ENCODE measurements at places on chromosomes 4 and X. TPM values are rescaled to one million over a fixed set of nuclear protein-coding genes. Genes with fewer than 3 reads are reported as not detected.
A peak's percentile ranks its signal among the peaks of the same experiment; 100 is the strongest.

- H3K27ac ChIP-seq = no peak overlapping the region
- H3K36me3 ChIP-seq = no peaks in the 10 kb centered on the region
- H3K27me3 ChIP-seq = no peaks in the 10 kb centered on the region
- no peak for DNase-seq
- no peaks in the 10 kb centered on the region for H3K4me1 ChIP-seq
- H3K4me3 ChIP-seq = no peak overlapping the region
Observed at GRCh38 chrX:137916090-137916746, 350.3 kb downstream of the ZIC3 start.

The HAND2 gene
- not detected for total RNA-seq

GRCh38 chr4:8761167-8761823 is 110.3 kb downstream of the HMX1 start:
- no peak overlapping the region for H3K27ac ChIP-seq
- no peaks in the 10 kb centered on the region for H3K36me3 ChIP-seq
- DNase-seq = no peak
- no peak overlapping the region for H3K4me3 ChIP-seq
- no peaks in the 10 kb centered on the region for H3K27me3 ChIP-seq
- H3K4me1 ChIP-seq = no peaks in the 10 kb centered on the region

- no peak overlapping the region for H3K4me3 ChIP-seq
- H3K27me3 ChIP-seq = peaks cover 15% of the 10 kb centered on the region
- H3K4me1 ChIP-seq = no peaks in the 10 kb centered on the region
Observed at GRCh38 chr4:53490965-53491622, 100.2 kb downstream of the LNX1 start.

The IL2RG gene
- 637 TPM for total RNA-seq

GRCh38 chr4:10074076-10074766 is 42.4 kb downstream of the WDR1 start:
- no peak overlapping the region for H3K4me3 ChIP-seq
- H3K27me3 ChIP-seq = no peaks in the 10 kb centered on the region
- peaks cover 78% of the 10 kb centered on the region for H3K36me3 ChIP-seq
- no peak for DNase-seq
- no peaks in the 10 kb centered on the region for H3K4me1 ChIP-seq
- peak overlapping the region; percentile 19 for H3K27ac ChIP-seq

DNA sequence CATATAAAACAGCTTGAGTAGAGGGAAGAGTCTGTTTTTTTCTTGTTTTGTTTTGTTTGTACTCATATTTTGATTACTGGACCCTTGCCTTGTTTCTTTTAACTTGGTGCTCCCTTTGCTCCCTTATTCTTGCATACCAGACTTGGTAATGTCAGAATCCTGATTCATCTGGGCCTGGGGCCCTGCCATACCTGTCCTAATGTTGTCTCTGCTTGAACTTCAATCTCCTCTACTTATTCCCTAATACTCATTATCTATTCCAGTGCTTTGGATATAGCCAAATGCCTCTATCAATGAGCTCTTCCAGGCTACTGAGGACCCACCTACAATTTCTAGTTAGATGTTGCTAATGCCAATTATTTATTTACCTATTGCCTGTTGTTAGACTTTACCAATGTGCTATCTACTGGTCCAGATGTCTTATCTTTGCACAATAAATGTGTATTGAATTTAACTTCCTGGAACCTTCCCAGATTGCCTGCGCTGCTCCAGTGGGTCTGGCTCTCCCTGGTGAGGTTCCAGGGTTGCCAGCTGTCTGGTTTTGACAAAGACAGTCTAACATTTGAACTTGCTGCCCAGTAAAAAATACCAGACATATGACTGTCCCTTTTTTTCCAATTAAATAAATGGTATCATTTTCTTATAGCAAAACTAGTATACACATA is 64.4 kb upstream of the ACSL4 start:
- H3K36me3 ChIP-seq = no peaks in the 10 kb centered on the region
- no peak for DNase-seq
- no peak overlapping the region for H3K27ac ChIP-seq
- peaks cover 2% of the 10 kb centered on the region for H3K4me1 ChIP-seq

The ATP8A1 gene
- total RNA-seq = 18.7 TPM

GRCh38 chr4:36651253-36651652 is 369.8 kb downstream of the DTHD1 start:
- H3K27me3 ChIP-seq = peaks cover 1% of the 10 kb centered on the region
- DNase-seq = peak; percentile 22
- no peak overlapping the region for H3K4me3 ChIP-seq
- no peaks in the 10 kb centered on the region for H3K36me3 ChIP-seq
- no peak overlapping the region for H3K27ac ChIP-seq

DNA sequence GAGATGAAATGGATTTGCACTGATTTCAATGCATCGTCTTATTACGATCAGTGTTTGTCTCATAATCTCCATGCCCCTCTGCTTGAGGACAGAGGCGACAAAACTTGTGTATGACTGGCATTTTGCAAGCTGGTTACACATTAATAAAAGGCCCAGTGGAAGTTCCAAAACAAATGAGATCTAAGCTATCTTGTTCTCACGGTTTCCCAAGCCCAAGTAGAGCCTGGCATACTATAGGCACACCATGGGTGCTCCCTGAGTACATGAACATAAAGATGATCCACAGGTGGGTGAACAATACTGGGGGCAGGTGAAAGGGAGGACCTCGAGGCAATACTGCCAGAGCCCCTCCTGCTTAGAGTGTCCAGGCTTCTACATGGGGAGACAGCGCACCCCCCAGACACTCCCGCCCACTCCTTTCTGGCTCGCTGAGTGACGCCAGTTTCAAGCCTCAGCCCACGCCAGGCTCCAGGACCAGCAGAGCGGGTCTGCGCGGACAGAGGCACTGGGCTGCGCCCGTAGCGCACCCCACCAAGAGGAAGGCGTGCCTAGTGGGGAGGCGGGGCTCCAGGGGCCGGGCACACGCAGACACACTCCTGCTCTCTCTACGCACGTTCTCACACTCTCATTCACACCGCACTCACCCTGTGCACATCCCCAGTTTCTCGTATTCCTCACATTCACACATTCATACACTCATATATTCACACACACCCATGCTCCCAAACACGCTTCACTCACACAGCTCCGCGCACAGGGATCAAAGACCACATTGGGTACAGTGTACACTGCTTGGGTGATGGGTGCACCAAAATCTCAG is 8.9 kb upstream of the GSX2 start:
- DNase-seq = no peak
- H3K27me3 ChIP-seq = peaks cover 72% of the 10 kb centered on the region
- H3K4me1 ChIP-seq = peaks cover 17% of the 10 kb centered on the region
- H3K36me3 ChIP-seq = peaks cover 4% of the 10 kb centered on the region
- H3K27ac ChIP-seq = no peak overlapping the region

- no peak overlapping the region for H3K4me3 ChIP-seq
- no peak for DNase-seq
- H3K27ac ChIP-seq = peak overlapping the region; percentile 58
- H3K4me1 ChIP-seq = peaks cover 44% of the 10 kb centered on the region
Observed at GRCh38 chr4:184396570-184397515, 77.5 kb downstream of the IRF2 start.

- no peak overlapping the region for H3K27ac ChIP-seq
- no peak for DNase-seq
- no peaks in the 10 kb centered on the region for H3K27me3 ChIP-seq
- H3K4me1 ChIP-seq = peaks cover 4% of the 10 kb centered on the region
- H3K4me3 ChIP-seq = no peak overlapping the region
Observed at GRCh38 chrX:101257448-101258258, 33.5 kb downstream of the TAF7L start.

- H3K4me3 ChIP-seq = peak overlapping the region; percentile 72
- peaks cover 43% of the 10 kb centered on the region for H3K4me1 ChIP-seq
Observed at GRCh38 chrX:9462456-9462855, 2.4 kb upstream of the TBL1X start.

The EVC gene
- 4.7 TPM for total RNA-seq

The VCX3B gene
- not detected for total RNA-seq

The RS1 gene
- total RNA-seq = not detected

The LUZP4 gene
- total RNA-seq = not detected

DNA sequence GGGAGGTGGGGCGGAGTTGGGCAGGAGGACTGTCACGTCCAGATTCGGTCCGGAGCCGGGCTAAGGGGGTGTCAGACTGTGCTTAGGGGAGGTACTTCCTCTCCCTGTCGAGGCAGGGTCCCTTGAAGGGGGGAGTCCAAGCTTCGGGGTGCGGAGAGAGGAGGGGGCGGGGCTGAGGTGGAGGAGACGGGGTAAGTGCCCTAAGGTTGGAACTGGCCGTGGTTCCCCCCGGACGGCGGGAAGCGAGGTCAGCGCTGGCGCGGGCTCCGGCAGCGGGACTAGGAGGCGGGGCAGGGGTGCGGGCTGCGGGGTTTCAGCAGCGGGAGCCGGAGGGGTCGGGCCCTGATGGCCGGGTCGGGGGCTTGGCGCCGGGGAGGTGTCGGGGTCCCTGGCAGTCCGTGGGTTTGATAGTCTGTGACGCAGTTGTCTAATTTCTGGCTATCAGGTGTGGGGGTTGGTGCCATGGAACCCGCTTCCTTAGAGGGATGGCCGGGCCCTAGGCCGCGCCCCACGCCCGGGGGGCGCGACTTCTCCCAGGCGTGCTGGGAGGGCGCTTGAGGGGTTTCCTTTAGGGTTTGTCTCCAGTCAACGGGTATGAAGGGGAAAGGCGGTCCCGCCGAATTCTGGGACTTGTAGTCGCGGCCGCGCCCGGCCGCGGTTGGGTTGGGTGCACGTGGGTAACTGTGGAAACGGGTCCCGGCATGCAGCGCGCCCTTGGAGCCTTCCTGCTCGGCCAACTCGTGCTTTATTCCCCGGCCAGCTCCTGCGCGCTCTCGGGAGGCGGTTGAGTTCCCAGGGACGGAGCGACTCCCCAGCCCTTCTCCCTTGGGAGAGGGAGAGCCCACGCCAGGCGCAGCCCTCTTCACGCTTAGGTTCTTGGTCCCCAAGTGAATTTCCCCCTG is 1.5 kb downstream of the DCUN1D4 start:
- H3K4me1 ChIP-seq = peaks cover 20% of the 10 kb centered on the region
- peak overlapping the region; percentile 90 for H3K4me3 ChIP-seq
- no peaks in the 10 kb centered on the region for H3K27me3 ChIP-seq

- no peaks in the 10 kb centered on the region for H3K36me3 ChIP-seq
- no peaks in the 10 kb centered on the region for H3K4me1 ChIP-seq
- no peak overlapping the region for H3K27ac ChIP-seq
- no peak for DNase-seq
- H3K27me3 ChIP-seq = peaks cover 2% of the 10 kb centered on the region
Observed at GRCh38 chr4:95124906-95125504, 367.2 kb downstream of the BMPR1B start.

- no peaks in the 10 kb centered on the region for H3K27me3 ChIP-seq
- H3K4me1 ChIP-seq = peaks cover 16% of the 10 kb centered on the region
- H3K27ac ChIP-seq = no peak overlapping the region
Observed at GRCh38 chrX:153938226-153938786, 3.5 kb upstream of the NAA10 start.

The GYPA gene
- not detected for total RNA-seq

The UGT2B7 gene
- not detected for total RNA-seq

- peaks cover 2% of the 10 kb centered on the region for H3K36me3 ChIP-seq
- no peak overlapping the region for H3K4me3 ChIP-seq
- H3K27ac ChIP-seq = no peak overlapping the region
- H3K27me3 ChIP-seq = peaks cover 12% of the 10 kb centered on the region
Observed at GRCh38 chr4:2785613-2786012, 7.3 kb upstream of the SH3BP2 start.

The PPP2R2C gene
- not detected for total RNA-seq

The NAAA gene
- total RNA-seq = 39.3 TPM

- peak overlapping the region; percentile 36 for H3K27ac ChIP-seq
- H3K4me1 ChIP-seq = peaks cover 75% of the 10 kb centered on the region
- no peak overlapping the region for H3K4me3 ChIP-seq
- DNase-seq = no peak
- H3K36me3 ChIP-seq = peaks cover 57% of the 10 kb centered on the region
Observed at GRCh38 chr4:99821918-99822503, 5.4 kb downstream of the DAPP1 start.

The MFAP3L gene
- total RNA-seq = 0.25 TPM

- H3K27ac ChIP-seq = no peak overlapping the region
- H3K27me3 ChIP-seq = no peaks in the 10 kb centered on the region
- DNase-seq = no peak
- no peak overlapping the region for H3K4me3 ChIP-seq
Observed at GRCh38 chrX:10507181-10507580, 113.2 kb downstream of the MID1 start.

DNA sequence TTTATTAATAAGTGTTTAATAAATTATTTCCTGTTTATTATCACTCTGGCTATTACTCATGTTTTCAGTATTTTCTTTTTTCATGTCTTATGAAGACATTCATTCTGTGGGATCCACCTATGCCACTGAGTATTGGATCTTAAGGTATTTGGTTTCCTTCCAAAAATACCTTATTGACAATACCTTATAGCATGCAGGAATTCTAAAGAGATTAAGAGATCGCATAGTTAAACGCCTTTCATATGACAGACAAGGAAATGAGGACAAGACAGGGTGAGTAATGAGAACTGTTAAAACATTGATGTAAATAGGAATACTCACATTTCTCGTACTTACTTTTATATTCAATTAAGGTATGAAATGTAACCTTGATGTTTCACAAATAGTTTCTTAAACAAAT is 38.2 kb upstream of the TMPRSS11B start:
- no peaks in the 10 kb centered on the region for H3K36me3 ChIP-seq
- no peaks in the 10 kb centered on the region for H3K4me1 ChIP-seq
- H3K4me3 ChIP-seq = no peak overlapping the region

The FOXR2 gene
- total RNA-seq = not detected

The NSD2 gene
- 248 TPM for total RNA-seq

The MGAT4D gene
- not detected for total RNA-seq

GRCh38 chrX:45381366-45381765 is 180.7 kb upstream of the DIPK2B start:
- H3K4me3 ChIP-seq = no peak overlapping the region
- no peaks in the 10 kb centered on the region for H3K36me3 ChIP-seq
- no peak overlapping the region for H3K27ac ChIP-seq
- no peaks in the 10 kb centered on the region for H3K4me1 ChIP-seq

DNA sequence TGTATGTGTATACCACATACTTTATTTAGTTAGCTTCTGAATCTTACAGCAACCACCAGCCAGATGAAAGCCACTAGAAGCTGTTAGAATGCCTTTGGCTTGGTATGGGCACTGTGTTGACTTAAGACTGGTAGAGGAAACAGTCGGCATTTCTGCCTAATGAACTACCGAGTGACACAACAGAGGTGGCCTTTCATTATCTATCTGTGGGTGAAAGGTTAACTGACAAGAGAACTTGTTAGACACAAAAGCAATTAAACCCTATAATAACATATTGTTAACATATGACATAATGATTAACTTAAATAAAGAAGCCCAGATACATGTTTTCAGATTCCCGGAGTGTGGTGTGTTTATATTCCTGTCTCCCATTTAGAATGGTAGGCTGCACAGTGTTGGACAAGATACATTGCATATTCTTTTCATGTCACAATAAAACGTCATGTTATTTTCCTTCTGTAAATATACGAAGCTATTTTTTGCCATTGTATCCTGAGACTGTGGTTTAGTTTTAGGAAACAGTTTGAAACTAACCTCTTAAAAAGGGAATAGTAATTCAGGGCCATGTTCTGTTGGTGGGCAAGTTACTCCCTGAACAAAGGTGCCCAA is 181.5 kb downstream of the SLIT2 start:
- no peaks in the 10 kb centered on the region for H3K4me1 ChIP-seq
- H3K4me3 ChIP-seq = no peak overlapping the region
- H3K27ac ChIP-seq = no peak overlapping the region
- no peaks in the 10 kb centered on the region for H3K27me3 ChIP-seq
- no peaks in the 10 kb centered on the region for H3K36me3 ChIP-seq

The ZNF41 gene
- total RNA-seq = 10.9 TPM

Data from activated CD4-positive, alpha-beta memory T cell treated with anti-CD3 and anti-CD28 coated beads, Interleukin-2, amount 10 ng/mL, durations not matched to agents 7 days and 5 days (primary cell).